ENCODE measurements at places on chromosomes 11 and 22.

DNA sequence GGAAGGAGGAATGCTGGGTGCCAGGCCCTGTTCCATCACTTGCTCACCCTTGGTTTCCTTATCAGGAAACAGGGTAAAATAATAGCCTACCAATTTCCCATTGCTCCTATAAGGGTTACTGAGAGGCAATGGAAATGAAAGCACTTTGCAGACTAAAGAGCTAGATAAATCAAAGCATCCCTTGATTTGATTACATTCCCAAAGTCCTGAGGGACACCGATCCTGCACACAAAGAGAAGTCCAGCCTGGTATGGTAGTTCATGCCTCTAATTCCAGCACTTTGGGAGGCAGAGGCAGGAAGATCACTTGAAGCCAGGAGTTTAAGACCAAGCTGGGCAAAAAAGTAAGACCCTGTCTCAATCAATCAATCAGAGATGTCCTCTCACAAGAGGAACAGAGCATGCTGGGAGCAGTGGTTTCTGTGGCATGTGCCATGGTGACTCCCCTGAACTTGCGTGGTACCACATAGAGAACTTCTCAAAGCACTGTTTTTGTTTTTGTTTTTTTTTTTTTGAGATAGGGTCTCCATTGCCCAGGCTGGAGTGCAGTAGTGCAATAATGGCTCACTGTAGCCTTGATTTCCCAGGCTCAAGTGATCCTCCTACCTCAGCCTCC is 10.7 kb downstream of the TBC1D10A start:
- no peak for DNase-seq

DNA sequence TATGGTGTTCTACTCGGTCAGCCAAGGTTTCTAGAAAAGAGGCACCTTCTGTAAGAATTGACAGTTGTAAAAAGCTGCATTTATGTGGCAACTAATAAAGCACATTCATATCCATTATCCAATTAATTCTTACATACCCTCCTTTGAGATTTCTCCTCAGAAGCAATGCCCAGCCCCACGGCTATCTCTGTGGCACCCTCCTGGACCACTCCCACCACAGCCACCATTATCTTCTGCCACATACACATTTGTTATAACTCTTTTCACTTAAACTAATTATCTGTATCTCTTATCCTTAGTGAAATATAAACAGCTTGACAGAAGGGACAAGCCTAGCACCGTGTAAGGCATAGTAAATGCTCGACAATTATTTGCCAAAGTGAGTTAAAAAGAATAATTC is 48.5 kb downstream of the PAK1 start:
- DNase-seq: no peak

GRCh38 chr11:15327786-15328231 is 213.1 kb downstream of the INSC start:
- DNase-seq: peak; percentile 45

GRCh38 chr11:117182551-117182935 is 4.0 kb downstream of the SIDT2 start:
- no peak for DNase-seq

All from mesothelial cell of epicardium (in vitro differentiated cells).